Stimulated activated CD8-positive, alpha-beta memory T cell treated with anti-CD3 and anti-CD28 coated beads, Interleukin-4, amount 100 ng/mL, for 48 hours (primary cell): ENCODE measurements at places on chromosomes 16 and 17.

DNA sequence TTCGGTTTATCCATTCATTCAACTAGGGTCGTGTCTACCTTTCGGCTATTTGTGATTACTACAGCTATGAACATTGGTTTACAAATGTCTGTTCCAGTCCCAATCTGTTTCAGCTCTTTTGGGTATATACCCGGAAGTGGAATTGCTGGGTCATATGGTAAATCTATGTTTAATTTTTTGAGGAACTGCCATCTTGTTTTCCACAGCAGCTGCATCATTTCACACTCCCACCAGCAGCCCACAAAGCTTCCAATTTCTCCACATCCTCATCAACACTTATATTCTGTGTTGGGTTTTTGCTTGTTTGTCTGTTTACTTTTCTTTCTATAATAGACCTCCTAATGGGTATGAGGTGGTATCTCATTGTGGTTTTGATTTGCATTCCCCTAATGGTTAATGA is 48.7 kb upstream of the GINS3 start:
- DNase-seq = no peak

GRCh38 chr16:66786551-66786950 is 14.8 kb downstream of the TERB1 start:
- no peak for DNase-seq

- DNase-seq = no peak
These were observed 60.4 kb upstream of the MMP2 start for GRCh38 chr16:55418586-55418985.

- DNase-seq = no peak
These were observed 22.2 kb downstream of the SEC14L1 start for GRCh38 chr17:77163001-77163400.

GRCh38 chr17:3857261-3858105 is 11.4 kb upstream of the NCBP3 start:
- DNase-seq = no peak

GRCh38 chr17:32684087-32684958 is 192.6 kb downstream of the MYO1D start:
- DNase-seq = no peak

DNA sequence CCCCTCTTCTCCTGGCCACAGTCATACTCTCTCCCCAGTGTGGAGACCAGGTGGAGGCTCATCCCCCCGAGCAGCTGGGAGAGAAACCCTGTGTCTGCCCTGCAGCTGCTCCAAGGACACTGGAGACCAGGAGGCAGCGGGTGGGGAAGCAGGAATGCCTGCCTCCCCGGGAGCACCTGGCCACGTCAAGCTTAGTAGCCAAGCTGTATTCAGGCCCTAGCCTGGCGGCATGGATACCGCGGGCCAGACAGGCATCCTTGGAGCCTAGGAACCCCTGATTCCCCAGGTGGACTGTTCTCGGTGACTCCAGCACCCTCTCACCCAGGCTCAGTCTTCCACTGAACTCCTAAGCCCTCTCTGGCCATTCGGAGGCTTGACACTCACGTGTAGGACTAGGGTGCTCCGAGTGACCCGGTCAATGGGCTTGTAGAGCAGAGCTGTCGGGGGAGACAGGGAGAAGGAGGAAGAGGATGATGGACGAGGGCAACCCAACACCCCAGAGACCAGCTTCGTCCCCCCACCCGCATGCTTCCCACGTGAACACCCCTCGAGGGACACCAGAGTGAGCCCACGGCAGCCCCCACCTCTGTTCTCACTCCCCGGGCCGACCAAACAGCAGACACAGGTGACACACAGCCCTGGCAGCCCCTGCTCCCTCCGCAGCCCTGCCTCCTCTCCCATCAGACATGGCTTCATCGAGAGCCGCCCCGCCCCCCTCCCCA is 76.5 kb downstream of the TIMM22 start:
- no peak for DNase-seq

GRCh38 chr17:29257756-29258155 is 11.1 kb downstream of the CRYBA1 start:
- no peak for DNase-seq
